ENCODE measurements at places on chromosomes 1 and 21.

DNA sequence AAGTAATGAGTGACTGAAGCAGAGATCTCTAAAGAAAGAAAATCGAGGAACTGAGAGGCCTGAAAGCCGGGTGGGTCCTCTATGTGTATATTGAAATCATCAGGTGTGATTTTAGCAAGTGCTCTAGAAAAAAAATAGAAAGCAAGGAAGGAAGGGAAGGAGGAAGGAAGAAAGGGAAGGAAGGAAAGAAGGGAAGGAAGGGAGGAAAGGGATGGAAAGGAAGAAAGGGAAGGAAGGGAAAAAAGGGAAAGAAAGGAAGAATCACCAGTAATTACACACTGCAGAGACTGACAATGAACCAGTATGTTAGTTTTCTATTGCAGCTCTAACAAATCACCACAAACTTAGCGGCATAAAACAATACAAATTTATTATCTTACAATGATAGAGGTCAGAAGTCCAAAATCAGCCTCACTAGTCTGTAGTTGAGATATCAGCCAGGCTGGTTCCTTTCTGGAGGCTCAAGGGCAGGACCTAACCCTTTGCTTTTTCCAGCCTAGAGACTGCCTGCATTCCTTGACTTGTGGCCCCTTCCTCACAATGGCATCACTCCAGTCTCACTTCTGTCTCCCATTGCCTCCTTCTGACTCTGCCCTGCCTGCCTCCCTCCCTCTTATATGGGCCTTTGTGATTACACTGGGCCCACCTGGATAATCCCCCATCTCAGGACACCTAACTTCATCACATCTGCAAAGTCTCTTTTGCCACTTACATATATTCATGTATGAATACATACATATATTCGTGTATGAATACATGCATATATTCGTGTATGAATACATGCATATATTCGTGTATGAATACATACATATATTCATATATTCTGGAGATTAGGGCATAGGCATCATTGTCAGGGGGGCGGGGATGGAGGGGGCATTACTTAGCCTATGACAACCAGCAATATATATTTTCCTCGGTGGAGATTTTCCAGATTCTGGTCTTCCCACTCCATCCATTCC lies 47.5 kb upstream of the CDC42BPA start:
- no peak for DNase-seq

GRCh38 chr1:149896575-149896974 lies 2.8 kb upstream of the BOLA1 start:
- no peak for DNase-seq

DNA sequence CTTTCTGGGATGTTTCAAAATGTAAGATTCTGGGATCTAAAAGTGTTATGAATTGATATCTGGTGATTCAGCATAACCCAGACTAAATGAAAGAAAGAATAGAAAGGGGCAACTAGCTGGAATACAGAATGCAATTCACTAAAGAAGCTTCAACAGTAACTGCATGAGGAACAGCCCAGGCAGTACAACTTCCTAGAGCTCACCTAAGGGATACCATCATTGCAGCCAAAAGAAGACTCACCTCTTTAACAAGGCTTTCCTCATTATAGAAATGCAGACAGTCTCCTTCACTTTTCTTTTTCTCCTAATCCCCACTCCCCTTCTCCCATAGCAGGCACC lies 6.3 kb downstream of the RGS5 start:
- no peak for DNase-seq

GRCh38 chr1:8625981-8626898 lies 191.2 kb downstream of the RERE start:
- no peak for DNase-seq

- no peak for DNase-seq
Observed at GRCh38 chr1:165376041-165376810, 19.7 kb upstream of the LMX1A start.

DNA sequence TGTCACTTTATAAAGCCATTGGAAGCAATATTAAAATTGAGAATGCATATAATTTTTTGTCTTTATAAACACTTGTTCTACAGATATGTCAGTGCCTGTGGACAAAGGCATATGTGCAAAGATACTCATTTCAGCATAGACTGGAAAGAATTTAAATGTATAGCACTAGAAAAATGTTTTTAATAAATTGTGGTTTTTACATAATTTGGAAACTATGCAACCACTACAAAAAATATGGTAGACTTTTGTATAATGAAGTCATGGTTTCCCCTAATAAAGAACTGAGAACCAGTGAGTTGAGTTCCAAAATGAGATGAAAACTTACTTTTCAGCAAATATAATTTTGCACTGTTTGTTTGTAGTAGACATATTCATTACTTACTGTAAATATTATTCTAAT lies 48.5 kb downstream of the BRINP3 start:
- DNase-seq: no peak

DNA sequence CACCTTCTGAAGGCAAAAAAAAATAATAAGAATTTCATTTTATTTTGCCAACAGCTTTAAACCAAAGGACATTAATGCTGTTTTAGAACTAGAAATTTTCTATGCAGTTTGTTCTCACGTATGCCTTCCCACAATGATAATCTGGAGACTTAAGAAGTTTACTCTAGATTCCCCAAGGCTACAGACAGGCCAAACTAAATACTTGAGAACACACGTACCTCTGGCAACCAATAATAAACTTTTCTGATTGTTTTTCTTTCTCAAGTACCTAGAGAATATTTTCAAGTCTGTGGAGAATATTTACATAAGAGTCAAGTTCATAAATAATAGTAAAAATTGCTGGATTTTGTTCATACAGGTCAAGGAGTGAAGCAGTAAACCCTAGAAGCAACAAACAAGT lies 15.9 kb downstream of the CLDN8 start:
- DNase-seq: no peak

GRCh38 chr1:178126741-178127185 lies 32.9 kb downstream of the RASAL2 start:
- no peak for DNase-seq

- DNase-seq: no peak
Observed at GRCh38 chr1:19488136-19488535, 2.8 kb upstream of the CAPZB start.

DNA sequence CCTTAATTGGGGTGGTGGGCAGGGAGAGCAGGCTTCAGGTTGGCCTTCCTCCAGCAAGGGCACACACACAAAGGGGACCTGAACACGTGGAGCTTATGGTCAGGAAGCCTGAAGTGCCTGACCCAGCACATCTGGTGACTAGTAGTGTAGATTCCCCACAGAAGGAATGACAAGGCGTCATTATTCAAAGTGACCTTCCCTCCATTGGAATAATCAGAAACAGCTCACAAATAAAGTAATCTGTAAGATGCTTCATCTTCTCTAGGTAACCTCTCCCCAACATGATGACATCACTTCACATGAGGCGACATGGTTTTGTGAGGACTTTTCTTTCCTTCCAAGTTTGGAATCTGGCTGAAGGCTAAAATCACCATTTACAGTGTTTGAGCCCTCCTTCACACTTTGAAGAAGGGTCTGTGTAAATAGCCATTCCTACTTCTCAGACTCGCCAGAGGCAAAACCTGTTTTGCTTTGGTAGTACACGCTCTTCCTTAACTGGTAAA lies 32.8 kb upstream of the ERG start:
- no peak for DNase-seq

- DNase-seq: no peak
Observed at GRCh38 chr1:182217071-182217470, 155.6 kb upstream of the ZNF648 start.

- no peak for DNase-seq
Observed at GRCh38 chr1:117897551-117897950, 31.9 kb downstream of the GDAP2 start.

- no peak for DNase-seq
Observed at GRCh38 chr1:163799190-163799805, 477.5 kb downstream of the NUF2 start.

DNA sequence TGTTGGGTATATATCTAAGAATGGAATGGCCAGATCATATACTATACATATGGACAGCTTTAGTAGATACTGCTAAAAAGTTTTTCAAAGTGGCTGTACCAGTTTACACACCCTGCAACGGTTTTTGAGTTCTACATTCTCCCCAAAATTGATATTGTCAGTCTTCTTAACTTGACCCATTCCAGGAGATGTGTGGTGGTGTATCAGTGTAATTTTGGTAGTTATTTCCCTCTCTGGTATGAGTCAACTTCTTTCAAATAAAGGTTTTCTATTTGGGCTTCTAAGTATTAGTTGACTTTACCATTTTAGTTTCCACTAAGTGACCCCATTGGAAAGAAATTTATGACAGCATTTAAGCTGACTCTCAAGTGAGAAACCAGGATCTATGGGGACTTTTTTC lies 29.2 kb downstream of the INKA2 start:
- DNase-seq: no peak

- DNase-seq: no peak
Observed at GRCh38 chr1:202011994-202012393, 1.6 kb downstream of the ELF3 start.

DNA sequence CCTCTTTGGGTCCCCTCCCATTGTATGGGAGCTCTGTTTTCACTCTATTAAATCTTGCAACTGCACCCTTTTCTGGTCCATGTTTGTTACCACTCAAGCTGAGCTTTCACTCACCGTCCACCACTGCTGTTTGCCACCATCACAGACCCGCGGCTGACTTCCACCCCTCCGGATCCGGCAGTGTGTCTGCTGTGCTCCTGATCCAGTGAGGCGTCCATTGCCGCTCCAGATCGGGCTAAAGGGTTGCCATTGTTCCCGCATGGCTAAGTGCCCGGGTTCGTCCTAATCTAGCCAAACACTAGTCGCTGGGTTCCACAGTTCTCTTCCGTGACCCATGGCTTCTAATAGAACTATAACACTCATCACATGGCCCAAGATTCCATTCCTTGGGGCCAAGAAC lies 157.2 kb downstream of the SEC16B start:
- DNase-seq: no peak

GRCh38 chr1:98497497-98497896 lies 164.0 kb upstream of the SNX7 start:
- DNase-seq: no peak

- DNase-seq: no peak
Observed at GRCh38 chr1:36419140-36419539, 21.4 kb upstream of the LSM10 start.

DNA sequence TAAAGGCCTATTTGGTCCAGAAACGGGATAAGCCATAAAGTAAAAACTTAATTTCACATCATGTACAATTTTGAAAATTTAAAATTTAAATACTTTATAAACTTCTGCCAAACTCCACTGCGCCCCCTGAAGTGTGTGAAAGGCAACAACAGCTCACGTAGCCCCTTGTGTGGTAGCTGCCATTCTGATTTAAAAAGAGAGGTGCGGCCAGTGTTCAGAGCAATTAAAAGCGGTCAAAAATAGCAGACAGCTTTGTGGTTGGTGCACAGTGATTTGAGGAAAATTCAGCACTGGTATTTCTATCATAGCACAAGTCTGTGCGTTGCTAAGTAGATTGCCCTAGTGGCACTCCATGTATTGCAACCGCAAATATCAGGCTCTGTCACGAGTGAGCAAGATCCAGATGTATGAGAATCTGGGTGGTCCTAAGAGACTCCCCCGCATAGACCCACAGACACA lies 122.5 kb downstream of the ATG4C start:
- no peak for DNase-seq

DNA sequence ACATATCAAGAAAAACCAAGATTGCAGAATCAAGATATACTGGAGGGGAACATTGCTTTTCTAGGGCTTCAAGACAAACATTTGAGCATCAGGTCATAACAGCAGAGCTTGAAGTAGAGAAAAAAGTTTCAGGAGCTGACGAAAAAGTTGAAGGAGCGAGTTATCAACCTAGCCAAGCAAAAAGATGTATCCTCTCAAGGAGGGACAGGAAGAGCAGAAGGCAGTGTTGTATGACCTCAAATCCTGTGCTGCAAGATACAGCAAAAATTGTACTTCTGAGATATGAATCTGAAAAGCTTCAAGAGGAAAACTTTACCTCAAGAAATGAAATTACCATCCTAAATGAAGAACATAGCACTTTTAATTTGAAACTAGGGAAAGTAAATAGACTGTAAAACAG lies 153.1 kb downstream of the AK5 start:
- DNase-seq: no peak

- DNase-seq: no peak
Observed at GRCh38 chr21:38821248-38821647, 15.5 kb downstream of the ETS2 start.

- no peak for DNase-seq
Observed at GRCh38 chr1:39507230-39507928, 15.9 kb downstream of the BMP8A start.

GRCh38 chr1:22320587-22321344 lies 130.9 kb upstream of the ZBTB40 start:
- DNase-seq: no peak

DNA sequence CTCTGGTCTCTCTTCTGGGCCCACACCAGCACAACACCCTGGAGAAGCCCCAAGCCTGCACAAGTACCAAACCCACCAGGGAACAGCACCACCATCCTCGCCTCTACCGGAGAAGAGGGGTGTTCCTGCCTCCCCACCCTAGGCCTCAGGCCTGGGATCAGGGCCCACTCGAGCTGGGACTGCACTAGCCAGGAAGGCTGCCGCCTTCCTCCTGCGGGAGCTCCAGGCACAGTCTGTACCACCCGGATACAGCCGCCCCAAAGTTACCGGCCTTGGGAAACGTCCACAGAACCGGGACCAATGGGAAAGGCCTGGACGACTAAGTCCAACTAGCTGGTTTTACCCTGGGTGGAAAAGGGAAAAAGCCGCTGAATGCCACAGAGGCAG lies 3.4 kb downstream of the TAL1 start:
- no peak for DNase-seq

DNA sequence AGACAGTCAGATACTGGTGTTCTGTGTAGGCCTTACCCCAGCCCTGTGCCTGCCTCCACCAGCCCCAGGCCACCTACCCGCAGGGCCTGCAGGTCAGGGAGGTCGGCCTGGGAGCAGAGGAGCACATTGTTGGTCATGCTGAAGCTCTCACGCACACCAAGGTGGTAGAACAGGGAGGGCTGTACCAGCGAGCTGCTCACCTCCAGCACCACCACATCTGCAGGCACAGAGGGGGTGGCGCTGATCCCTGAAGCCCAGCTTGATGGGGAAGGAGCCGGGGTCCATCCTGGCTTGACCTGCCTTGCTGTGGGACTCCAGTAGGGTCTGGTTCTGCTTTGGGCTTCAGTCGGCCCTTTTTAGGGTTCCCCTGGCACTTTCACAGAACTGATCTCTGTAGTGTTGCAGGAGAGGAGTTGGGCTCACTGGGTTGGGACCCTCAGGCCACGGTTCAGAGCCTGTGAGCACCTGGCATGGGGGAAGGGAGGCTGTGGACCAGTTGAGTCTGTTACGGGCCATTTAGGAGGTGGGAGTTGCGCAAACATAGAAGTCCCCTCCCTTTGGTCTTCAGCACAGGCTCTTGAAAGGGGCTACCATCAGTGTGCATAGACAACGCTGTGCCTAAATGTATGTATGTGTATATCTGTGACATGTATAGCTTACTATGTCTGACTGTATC lies 1.9 kb downstream of the MAP3K6 start:
- no peak for DNase-seq

GRCh38 chr21:33244082-33244778 lies 14.5 kb downstream of the IFNAR2 start:
- no peak for DNase-seq

Data from stimulated activated CD8-positive, alpha-beta memory T cell treated with anti-CD3 and anti-CD28 coated beads, Interleukin-7, amount 100 ng/mL, for 4 hours (primary cell).